ENCODE measurements at places on chromosomes 13 and 19.

DNA sequence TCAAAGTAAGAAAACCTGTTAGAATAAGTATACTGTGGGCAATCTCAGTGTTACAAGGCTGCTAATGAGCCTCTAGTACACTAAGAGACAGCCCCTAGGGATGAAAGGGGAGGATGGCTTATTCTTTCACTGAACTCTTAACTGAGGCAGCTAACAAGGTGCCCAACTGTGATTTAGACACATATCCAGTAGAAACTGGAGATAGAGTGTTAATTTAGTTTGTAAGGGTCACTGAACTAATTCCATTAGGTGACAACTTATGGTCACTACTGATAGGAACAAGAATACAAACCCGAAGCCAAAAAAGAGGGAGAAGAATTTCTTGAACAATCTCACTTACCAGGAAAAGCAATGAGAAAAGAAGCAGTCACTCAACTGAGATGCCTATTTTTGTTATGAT lies 1010.6 kb downstream of the PCDH9 start:
- DNase-seq = no peak

DNA sequence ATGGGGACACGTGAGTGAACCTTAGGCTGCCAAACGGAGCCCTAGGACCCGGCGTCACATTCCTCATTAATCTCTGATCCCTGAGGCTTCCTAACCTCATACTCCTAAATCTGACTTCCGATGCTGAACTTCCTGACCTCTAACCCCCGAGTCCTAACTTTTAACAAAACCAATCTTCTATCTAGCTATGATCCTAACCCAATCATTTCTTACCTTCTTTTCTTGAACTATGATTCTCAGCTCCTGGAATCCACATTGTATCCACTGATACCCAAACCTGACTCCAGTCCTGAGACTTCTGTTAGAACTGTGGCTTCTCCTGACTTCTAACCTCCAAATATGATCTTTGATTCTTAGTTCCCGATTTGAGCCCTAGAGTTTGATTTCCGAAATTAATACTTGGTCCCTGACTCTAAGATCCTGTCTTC lies 447 bp downstream of the NFKBIB start:
- DNase-seq = no peak

GRCh38 chr19:16836115-16837034 lies 7.2 kb downstream of the SIN3B start:
- no peak for DNase-seq

DNA sequence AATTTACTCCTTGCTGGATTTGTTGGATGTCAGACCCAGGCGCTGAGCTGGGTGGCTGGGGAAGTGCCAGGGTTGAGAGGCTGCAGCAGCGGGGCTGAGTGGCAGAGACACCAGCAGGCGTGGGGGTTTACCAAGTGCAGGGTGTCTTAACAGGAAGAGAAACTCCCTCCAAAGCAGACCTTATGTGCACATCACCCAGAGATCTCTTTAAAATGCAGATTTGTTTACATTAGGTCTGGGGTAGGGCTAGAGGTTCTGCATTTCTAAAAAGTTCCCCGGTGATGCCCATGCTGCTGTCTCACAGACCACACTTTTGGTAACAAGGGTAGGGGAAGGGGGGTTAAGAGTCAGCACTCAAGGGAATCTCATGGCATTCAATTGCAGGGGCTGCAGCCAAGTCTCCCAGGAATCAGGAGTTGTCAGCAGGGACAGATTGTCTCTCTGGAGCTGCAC lies 80.7 kb upstream of the OLFM4 start:
- DNase-seq = no peak

GRCh38 chr13:49315756-49316482 lies 68.2 kb downstream of the CDADC1 start:
- no peak for DNase-seq

DNA sequence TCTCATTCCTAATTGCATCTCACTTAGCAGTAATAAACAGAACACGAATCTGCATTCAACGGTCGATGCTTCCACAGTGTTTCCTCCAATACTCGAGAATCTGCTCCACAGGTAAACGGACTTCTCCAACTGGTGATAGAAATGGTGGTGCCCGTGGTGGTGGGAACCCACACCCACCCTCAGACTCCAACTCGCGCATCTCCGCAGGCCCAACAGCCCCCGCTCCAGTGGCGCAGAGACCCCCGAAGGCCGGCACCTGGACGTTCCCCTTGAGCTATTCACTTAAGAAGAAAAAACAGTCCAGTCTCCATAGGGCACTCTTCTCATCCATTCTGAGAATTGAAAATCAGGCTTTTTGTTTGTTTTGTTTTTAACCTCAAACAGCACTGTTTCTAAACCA lies 13.8 kb upstream of the RASA3 start:
- DNase-seq = no peak

DNA sequence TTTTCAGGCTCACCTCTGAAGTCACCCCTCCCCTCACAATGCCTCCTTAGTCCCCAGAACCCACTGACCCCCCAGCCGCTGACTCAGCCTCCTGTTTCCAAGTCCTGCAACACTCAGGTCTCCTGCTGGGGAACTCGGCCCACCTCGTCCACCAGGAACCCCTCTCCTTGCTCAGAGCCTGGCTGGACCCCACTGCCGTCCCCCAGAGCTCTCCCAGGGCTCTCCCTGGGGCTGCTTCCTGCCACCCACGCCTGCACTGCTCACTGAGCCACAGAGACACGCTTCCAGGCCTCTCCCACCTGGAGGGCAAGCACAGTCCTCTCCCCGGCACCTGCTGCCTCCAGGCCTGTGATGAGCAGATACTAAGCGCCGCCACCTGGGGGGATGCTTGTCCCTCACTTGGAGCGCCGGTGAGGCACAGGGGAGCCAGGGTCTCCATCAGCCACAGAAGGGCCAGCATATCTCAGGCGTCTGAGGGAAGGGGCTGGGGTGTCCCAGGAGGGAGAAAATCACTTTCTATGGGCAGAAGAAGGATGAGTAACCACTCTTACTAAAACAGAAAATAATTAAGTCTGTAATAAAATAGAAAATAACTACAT lies 53.8 kb downstream of the KLF2 start:
- no peak for DNase-seq

- no peak for DNase-seq
Measured at GRCh38 chr13:86476656-86477055, 677.4 kb upstream of the SLITRK6 start.

DNA sequence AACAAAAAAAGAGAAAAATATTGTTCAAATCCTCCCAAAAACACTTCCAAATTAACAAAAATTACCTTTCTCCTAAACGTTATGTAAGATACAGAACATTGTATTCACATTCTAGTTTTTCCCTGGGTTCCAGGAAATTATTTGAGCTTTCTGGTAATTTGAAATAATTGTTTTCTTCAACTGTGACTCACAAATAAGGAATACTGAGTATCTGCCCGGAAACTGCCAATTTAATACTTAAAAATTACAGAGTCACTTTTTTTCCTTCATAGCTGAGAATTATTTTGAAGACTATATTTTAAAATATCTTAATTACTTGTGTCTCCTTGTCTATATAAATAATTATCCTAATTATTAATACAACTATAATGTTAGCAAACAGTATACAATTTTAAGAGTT lies 709.0 kb upstream of the ARGLU1 start:
- DNase-seq = no peak

- DNase-seq = peak; percentile 52
Measured at GRCh38 chr19:5149932-5150901, 181.3 kb downstream of the KDM4B start.

- DNase-seq = peak; percentile 78
Measured at GRCh38 chr19:47305309-47305751, 4.3 kb upstream of the C5AR1 start.

DNA sequence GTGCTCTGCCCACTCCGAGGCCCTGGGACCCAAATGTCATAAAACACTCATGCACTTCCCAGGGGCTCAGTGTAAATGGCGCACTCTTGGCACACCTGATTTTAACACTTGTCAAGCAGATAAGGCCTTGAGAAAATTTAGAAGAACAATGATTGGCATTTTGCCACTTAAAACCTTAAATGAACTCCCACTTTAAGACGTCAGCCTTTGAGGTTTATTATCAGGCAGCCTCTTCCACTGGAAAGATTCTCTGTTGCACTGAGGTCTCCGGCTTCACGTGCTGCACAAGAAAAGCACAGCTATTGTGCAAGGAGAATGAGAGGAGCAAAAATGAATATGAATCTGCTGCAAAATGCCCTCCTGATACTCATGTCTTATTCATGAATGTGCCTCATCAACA lies 38.5 kb upstream of the ATP11A start:
- peak; percentile 8 for DNase-seq

DNA sequence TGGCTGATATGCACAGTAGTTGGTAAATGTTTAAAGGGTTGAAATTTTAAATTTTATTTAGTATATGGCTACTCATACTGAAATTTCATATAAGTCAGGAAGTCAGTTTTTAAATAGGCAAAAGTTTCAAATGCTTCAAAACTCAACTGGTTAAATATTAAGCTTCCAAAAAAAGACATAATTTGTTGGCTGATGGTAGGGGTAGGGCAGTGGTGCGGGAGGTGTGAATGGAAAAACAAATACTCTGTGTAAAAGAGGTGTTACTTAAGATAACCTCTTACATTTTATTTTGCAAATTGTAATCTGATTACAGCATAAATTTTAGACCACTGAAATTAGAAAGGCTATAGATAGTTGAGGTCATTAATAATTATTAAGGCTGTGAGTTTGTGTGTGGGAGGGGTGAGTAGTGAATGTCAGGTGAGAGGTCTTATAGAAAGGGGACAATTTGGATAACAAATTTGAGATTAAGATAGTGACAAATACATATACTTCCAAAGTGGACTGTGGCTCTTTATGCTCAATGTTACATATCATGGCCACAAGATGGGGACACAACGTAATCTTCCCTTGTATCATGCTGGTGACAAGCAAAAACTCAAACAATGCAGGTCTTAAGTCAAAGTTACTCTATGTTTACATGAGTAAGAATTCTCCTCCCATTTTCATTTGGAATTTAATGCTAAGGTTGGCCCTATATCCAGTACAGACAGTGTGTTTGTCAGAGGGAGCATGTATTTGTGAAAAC lies 36.6 kb upstream of the OXGR1 start:
- DNase-seq = no peak

- no peak for DNase-seq
Measured at GRCh38 chr19:39385629-39386411, 5.1 kb downstream of the PAF1 start.
